ENCODE measurements at places on chromosomes 12 and 14. TPM values are rescaled to one million over a fixed set of nuclear protein-coding genes. Genes with fewer than 3 reads are reported as not detected.

The NYNRIN gene
- not detected for total RNA-seq

- no peak for DNase-seq
Measured at GRCh38 chr12:88921434-88921833, 341.2 kb upstream of the KITLG start.

GRCh38 chr12:28771968-28772367 is 377.1 kb upstream of the FAR2 start:
- no peak for DNase-seq

- DNase-seq: no peak
Measured at GRCh38 chr12:73817161-73817560, 720.5 kb upstream of the ATXN7L3B start.

The MYH6 gene
- not detected for total RNA-seq

The TBC1D30 gene
- total RNA-seq: 0.55 TPM
